Non-pigmented ciliary epithelial cell (primary cell): ENCODE measurements at places on chromosomes 6 and 20.
A peak's percentile ranks its signal among the peaks of the same experiment; 100 is the strongest.

DNA sequence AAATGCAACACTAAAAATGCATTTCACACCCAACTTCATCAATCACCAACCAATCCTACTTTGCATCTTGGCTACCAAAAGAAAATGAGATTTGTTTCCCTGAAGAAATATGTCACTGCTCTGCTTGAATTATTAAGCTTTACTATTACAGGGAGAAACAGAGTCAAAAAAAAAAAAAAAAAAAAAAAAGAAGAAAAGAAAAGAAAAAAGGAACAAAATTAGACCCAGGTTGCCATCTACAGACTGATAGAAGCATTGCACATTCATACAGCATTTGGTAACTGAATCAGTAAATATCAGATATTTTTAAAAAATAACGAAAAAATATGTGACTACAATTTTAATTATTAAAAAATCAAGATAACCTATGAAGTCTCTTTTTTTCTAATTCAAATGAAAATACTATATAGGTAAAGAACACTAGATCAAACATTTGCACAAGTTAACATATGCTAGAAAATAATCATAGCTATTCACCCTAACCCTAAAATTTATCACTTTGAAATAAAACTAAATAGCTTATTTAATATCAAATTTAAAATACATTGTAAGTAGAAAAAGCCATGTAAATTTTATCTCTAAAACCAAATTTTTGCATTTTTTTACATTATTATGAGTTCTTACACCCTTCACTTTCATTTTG lies 83.3 kb downstream of the DCDC2 start:
- DNase-seq = no peak

GRCh38 chr6:37696220-37696840 lies 1.4 kb downstream of the MDGA1 start:
- DNase-seq = no peak

- DNase-seq = no peak
Observed at GRCh38 chr6:149266659-149267058, 50.9 kb upstream of the TAB2 start.

GRCh38 chr6:88653936-88654335 lies 309.5 kb downstream of the RNGTT start:
- no peak for DNase-seq

DNA sequence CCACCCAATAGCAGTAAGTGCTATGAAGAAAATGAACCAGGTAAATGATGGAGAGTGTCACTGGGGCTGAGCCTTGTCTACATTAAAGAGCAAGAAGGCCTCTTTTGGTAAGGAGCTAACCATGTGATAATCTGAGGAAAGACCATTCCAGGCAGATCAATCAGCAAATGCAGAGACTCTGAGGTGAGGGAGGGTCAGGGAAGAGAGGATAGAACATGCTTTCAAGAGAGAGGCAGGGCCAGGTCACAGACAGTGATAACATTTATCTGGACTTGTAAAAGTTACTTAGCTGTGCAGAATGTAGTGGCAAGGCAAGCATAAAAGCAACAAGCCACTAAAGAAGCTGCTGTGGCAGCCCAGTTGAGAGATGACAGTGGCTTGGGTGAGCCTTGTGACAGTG lies 197.3 kb downstream of the TASP1 start:
- no peak for DNase-seq

GRCh38 chr6:66808771-66809170 lies 1101.7 kb upstream of the EYS start:
- no peak for DNase-seq

DNA sequence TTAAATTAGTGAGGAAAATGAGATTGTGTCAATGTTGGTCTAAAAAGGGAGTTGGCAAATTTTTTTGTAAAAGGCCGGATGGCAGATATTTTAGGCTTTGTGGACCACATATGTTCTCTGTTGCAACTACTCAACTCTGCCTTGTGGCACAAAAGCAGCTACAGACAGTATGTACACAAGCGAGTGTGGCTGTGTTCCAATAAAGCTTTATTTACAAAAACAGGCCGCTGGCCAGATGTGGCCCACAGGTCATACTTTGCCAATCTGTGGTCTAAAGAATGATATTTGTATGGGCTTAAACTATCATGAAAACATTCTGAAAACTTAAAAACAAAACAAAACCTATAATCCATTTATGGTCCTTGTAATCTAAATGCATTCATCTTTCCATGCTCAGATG lies 228.3 kb downstream of the CLIC5 start:
- no peak for DNase-seq

DNA sequence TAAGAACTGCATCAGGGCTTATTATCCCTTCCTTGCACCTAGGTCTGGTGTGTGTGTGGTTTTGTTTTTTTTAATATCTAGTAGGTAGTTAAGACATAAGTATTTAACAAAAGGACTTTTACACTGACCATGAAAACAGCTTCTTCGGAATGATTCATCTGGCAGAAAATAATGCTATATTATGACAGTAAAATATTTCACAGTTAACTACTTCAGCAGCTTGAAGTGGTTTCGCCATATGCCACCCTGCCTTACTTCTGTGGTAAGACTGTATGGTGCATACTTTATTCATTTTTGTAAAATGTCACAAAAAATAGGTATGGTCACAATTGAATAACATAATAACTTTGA lies 858 bp upstream of the PTPRK start:
- no peak for DNase-seq

- DNase-seq = no peak
Observed at GRCh38 chr6:70734979-70735378, 67.3 kb downstream of the SMAP1 start.

- no peak for DNase-seq
Observed at GRCh38 chr6:26206868-26207801, 119.9 kb downstream of the HFE start.

DNA sequence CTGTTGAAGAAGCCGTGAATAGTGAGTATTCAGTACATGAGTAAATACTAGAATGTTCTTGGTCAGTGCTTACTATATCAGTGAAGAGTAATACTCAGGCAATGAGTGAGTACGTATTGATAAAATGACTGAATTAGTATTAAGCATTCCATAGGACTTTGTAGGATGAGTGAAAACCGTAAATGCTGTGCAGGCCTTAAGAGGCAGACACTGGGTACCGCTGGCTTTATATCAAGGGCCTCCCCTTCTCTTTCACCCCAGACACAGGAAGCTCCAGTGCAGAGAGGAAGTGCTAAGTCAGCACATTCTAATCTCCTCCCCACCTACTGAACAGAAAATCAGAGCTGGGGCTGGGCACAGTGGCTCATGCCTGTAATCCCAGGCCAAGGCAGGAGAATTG lies 24.2 kb downstream of the POFUT1 start:
- no peak for DNase-seq

DNA sequence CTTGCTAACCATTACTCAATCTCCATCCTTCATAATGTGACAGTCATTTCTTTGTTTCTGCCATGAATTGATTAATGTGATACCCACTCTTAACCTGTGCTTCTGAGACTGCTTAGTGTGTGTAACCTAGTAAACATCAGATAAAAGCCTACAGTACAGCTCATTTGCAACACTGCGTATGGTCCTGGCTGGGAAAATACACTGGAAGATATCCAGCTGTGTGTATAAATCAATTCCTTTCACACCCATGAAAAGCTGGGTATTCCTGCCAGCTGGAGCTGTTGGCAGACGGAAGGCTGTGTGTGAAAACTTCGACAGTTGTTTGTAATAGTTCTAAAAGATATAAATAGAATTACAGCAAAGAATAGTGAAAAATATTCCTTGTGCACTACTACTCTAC lies 509.2 kb downstream of the FRK start:
- no peak for DNase-seq

GRCh38 chr20:9978397-9979004 lies 56.3 kb upstream of the ANKEF1 start:
- peak; percentile 74 for DNase-seq

GRCh38 chr6:94088870-94089269 lies 669.5 kb upstream of the EPHA7 start:
- no peak for DNase-seq

- no peak for DNase-seq
Observed at GRCh38 chr6:162442687-162443086, 284.9 kb downstream of the PRKN start.

DNA sequence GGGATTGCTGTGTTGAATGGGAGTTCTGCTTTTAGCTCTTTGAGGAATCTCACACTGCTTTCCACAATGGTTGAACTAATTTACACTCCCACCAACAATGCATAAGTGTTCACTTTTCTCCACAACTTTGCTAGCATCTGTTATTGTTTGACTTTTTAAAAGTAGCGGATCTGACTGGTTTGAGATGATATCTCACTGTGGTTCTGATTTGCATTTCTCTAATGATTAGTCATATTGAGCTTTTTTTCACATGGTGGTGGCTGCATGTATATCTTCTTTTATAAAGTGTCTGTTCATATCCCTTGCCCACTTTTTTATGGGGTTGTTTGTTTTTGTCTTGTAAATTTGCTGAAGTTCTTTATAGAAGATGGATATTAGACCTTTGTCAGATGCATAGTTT lies 588.3 kb upstream of the ADGRB3 start:
- no peak for DNase-seq

GRCh38 chr6:126608681-126609080 lies 268.8 kb downstream of the CENPW start:
- DNase-seq = no peak

- DNase-seq = no peak
Observed at GRCh38 chr6:150765067-150765764, 100.3 kb upstream of the MTHFD1L start.

DNA sequence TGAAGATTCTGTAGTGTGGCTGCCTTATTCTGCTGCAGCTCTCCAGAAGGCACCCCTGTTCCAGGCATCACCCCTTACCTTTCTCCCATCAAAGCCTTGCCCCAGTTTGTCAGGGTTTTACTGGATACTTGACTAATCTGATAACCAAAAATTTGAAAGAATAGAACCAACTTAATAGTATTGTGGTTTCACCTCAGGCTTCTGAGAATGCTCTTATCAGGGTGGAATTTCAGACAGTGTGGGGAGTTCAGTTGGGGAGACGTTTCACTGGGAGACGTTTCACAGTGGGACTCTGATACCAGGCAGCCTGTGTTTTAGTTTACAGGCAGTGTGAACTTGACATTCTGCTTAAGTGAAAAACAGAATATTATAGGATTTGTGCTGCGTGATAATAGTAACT lies 50.5 kb downstream of the SCAND1 start:
- no peak for DNase-seq

- DNase-seq = no peak
Observed at GRCh38 chr6:6332811-6333244, 12.4 kb upstream of the F13A1 start.

GRCh38 chr6:12066297-12066696 lies 54.2 kb downstream of the HIVEP1 start:
- DNase-seq = no peak

- no peak for DNase-seq
Observed at GRCh38 chr6:85368631-85369030, 81.3 kb upstream of the NT5E start.

DNA sequence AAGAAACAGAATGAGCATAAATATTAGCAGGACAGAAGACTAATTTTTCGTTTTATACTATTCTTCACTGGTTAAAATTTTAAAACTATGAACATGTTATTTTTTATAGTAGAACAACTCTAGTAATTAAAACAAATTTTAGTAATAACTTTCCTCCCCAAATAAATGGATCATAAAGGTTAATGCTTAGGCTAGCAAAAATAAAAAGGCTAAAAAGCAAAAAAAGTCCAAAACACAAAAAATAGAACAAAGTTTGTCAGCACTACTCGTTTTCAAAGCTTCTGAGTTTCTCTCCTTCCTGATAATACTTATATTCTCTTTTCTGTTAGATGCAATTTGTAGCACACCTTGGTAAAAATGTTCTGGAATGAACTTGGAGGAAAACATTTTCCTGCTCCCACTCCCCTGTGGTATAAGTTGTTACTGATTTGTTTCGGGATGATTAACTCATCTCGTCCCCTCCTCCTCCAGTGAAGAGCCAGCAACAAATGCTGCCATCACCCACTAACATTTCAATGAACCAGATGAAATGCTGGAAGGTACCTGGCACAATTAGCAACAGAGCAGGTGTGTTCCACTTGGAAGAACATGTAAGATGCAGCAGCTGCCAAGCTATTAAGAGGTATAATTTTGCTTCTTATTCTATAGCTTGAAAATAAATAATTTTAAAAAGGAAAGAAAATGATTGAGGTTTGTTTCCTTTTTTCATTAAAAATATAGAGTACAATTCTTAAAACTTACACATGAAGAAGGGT lies 130.5 kb downstream of the MYB start:
- DNase-seq = no peak

DNA sequence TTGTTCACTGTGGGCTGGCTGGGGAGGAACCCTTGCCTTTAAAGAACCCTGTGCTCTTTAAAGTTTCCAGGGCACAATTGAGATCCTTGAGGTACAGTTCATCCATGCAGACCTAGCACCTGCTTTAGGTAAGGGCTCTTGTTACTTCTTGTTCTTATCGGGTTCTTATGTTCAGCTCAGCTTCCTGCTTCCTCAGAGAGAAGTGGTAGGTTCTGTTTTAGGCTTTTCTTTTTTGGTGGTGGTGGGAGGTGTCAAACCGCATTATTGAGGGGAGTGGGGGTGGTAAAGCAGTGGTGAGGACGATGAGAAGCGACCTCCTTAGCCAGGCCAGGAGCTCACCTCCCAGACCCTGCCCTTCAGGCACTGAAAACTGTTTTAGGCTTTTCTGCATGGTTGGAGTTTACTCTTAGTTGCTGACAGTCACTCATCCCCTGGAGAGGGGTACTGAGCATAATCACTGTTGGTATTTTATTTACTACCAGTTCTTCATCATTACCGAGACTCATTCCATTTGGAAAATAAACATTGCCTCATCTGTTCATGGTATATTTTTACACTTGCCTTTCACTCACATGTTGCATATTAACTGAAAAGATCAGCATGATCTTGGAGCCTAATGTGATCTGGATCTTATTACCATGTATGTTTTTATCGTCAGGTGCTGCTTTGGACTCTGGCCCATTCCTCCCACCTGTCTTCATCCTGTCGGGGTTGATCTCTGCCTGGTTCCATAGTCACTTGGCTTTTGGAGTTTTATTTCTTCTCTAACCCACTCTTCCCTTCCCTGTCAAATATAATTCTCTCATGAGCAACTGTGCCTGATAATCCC lies 35.4 kb downstream of the SLC16A10 start:
- no peak for DNase-seq

DNA sequence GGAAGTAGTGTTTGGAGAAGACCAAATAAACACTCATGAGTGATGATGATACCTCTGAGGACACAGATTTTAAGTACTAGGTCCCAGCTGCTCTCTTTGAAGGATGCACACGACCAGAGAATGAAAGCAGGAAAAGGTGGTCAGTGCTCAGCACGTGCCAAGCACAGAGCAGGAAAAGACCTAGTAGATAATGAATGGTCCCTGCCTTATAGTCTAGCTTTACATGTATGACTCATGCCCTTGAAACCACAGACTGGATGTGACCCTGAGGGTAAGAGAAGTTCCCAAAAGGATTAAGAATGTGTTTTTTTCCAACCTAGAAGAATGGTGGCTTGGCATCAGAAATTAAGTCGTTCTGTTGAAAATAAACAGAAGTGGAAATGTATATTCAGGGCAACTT lies 2.8 kb upstream of the MC3R start:
- no peak for DNase-seq

GRCh38 chr20:2695206-2695983 lies 2.8 kb downstream of the EBF4 start:
- no peak for DNase-seq
